Activated CD8-positive, alpha-beta memory T cell treated with anti-CD3 and anti-CD28 coated beads for 1 hour (primary cell): ENCODE measurements at places on chromosomes 12 and 14.

GRCh38 chr14:20976291-20976690, 13.5 kb upstream of the METTL17 start:
- DNase-seq: no peak

DNA sequence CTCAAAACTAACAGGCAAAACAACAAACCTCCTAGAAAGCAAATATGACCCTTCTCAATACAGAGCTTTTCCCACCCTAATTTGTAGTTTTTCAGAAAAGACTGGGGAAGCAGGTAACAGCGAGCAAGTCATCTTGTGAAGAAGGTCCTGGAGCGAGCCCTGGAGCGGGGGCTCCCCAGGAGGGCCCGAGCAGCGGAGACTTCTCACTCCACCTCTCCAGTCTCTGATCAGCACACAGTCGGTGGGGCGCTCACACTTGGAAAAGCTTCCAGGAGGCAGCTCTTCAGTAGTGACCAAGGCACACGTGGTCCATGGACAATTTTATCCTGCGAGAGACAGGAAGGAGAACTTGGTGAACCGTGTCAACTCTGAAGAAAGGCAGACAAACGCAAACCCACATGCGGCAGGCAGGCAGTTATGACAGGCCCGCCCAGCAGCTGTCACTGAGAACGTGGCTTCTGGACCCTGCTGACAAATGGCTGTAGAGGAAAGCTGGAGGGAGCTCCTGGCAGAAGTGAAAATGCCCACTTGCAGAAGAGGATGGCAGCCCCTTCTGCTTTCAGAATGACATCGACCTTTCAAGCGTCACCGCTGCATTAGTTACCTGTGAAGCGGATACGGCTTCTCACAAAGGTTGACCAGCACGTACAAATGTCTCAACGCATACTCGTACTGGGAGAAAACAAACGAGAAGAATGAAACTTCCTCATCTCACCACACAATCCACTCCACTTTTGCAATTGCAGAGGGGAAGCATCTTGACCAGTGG, 44.2 kb downstream of the LGMN start:
- DNase-seq: no peak

GRCh38 chr14:104866451-104867370, 1.6 kb downstream of the CEP170B start:
- DNase-seq: no peak

- DNase-seq: no peak
Measured at GRCh38 chr14:96307434-96307833, 51.4 kb downstream of the BDKRB1 start.

GRCh38 chr12:114344831-114345230, 61.1 kb downstream of the TBX5 start:
- no peak for DNase-seq

- DNase-seq: no peak
Measured at GRCh38 chr12:113081873-113082272, 25.3 kb downstream of the DTX1 start.

- no peak for DNase-seq
Measured at GRCh38 chr14:36068777-36069534, 107.6 kb downstream of the PTCSC3 start.

- peak; percentile 73 for DNase-seq
Measured at GRCh38 chr12:109154451-109155438, 38.4 kb downstream of the ACACB start.

GRCh38 chr14:97902630-97903029, 1105.4 kb downstream of the VRK1 start:
- no peak for DNase-seq

GRCh38 chr12:56229082-56229481, 769 bp upstream of the SLC39A5 start:
- DNase-seq: no peak

- no peak for DNase-seq
Measured at GRCh38 chr12:19144985-19145384, 15.5 kb downstream of the PLEKHA5 start.

DNA sequence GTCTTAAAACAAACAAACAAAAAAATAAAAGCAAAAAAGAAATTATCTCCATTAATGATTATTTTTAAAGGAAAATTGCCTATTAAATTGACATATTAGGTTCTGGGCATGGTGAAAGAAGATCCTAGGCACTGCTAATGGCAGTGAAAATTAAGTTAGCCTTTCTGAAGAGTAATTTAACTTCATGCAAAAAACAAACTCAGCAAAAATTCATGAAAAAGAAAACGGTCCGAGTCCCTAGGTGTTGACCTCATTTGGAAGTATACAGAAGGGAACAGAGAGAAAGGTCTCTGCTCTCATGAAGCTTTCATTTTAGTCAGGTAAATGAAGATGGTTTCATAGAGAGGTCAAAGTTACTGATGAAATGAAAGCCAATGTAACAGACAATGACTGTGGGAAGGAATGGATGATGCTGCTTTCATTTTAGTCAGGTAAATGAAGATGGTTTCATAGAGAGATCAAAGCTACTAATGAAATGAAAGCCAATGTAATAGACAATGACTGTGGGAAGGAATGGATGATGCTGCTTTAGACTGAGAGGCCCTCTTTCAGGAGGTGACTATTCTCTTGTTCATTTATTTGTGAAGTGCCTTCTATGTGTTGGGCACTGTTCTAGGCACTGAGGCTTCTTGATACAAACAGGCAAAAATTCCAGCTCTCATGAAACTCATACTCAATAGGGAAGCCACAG, 50.1 kb downstream of the OVCH1 start:
- DNase-seq: no peak

- DNase-seq: no peak
Measured at GRCh38 chr12:52821826-52822660, 8.1 kb upstream of the KRT4 start.

DNA sequence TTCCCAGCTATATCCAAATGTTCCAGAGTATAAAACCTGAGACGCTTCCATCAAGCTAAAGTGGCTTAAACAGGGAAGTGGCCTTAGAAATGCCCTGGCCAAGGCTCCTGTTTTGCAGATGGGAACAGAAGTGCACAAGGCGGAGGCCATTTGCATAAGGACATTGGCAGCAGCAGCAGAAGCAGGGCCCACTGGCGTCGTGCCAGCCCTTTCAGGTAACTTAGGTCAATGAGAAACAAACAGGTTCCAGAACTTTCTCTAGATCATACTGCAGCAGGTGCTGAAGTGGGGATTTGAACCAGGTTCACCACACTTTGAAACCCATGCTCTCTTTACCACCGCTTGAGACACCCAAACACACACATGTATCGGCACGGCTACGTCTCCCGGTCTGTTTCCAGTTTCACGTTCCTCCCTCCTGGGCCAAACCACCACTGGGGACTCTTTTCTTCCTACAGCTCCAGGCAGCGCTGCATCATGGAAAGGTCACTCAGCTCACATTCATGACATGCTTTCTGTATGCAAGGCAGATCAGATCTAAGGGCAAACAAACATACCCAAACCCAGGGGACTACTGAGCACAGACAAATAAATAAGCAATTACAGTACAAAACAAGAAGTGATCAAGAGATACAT, 46.0 kb upstream of the PLEKHG6 start:
- DNase-seq: no peak

GRCh38 chr12:52615912-52616311, 2.4 kb downstream of the KRT73 start:
- DNase-seq: no peak

DNA sequence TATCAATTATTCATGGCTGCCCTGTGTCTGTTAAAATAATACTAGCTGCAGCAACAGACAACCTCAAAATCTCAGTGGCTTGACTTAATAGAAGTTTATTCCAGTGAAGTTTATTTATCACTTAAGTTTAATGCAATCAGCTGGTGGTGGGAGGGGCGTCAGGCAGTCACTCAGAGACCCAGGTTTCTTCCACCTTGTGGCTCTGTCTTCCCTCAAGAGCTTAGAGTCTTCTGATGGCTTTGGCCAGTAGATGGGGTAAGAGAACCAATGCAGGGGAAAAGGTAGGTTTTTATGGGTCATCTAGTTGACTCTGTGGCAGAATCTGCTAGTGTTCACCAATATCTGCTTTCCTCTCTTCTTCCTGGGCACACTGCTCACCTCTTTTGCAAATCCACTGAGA, 668.9 kb downstream of the AACS start:
- DNase-seq: no peak

- no peak for DNase-seq
Measured at GRCh38 chr12:27396216-27396815, 50.2 kb upstream of the SMCO2 start.

DNA sequence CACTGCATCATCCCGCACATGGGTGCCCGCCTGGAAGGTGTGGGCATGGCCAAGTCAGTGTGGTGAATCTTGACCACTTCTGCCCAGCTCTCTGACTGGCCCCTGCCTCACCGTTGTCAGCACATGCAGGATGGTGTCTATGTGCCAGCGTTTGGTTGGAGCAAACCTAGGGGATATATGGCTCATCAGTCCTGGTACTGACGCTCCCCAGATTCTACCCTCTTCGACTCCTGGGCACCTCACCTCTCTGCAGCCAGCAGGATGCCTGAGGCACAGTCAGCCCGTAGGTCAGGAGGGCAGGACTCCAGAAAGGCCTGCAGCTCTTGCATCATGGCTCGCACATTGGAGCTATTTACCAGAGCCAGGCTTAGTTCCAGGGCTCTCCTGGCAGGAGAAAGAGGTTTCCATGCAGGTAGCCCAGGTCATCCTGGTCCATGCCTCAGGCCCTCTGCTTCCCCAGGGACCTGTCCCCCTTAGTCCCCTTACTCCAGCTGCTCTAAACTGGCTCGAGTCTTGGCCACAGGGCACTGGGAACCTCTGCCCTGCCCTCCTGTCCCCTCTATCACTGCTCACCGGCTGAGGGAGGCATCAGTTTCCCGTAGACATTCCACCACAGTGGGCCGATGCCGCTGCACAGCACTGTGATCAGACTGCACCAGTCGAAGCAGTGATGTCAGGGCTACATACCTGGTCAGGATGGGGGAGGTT, 4.0 kb downstream of the AP1G2 start:
- DNase-seq: no peak

- DNase-seq: no peak
Measured at GRCh38 chr14:72830786-72831594, 62.9 kb downstream of the DPF3 start.

DNA sequence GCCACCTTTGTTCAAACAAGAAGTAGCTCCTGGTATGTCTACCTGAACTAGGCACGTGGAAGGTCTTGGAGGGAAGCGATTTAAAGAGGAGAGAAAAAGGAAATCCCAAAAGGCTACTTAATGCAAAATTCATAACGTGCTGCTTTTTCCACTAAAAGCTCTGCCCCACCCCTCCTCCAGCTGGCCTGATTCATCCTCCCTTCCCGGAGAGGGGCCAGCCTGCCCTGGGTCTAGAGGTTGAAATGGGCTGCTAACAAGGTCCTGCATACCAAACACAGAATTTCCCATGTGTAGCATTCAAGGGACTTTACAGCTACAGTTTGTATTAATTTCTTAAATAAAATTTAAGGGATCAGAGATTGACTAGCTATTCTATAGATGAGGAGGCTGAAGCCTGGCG, 83.2 kb downstream of the KNTC1 start:
- no peak for DNase-seq

DNA sequence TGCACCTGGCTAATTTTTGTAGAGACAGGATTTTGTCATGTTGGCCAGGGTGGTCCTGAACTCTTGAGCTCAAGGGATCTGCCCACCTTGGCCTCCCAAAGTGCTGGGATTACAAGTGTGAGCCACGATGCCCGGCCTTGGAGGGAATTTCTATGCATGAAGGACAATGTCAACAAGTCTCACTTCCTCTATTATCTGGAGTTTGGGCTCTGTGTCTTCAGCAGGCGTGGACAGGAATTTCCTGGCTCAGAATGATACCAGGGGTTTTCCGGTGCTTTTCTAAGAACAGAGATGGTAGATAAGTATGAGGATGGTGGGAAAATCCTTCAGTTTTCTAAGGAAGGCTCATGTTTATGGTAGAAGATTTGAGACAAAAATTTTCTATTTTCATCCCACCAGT, 75.0 kb upstream of the CCDC60 start:
- DNase-seq: no peak

- no peak for DNase-seq
Measured at GRCh38 chr14:34920339-34920738, 45.2 kb upstream of the BAZ1A start.

DNA sequence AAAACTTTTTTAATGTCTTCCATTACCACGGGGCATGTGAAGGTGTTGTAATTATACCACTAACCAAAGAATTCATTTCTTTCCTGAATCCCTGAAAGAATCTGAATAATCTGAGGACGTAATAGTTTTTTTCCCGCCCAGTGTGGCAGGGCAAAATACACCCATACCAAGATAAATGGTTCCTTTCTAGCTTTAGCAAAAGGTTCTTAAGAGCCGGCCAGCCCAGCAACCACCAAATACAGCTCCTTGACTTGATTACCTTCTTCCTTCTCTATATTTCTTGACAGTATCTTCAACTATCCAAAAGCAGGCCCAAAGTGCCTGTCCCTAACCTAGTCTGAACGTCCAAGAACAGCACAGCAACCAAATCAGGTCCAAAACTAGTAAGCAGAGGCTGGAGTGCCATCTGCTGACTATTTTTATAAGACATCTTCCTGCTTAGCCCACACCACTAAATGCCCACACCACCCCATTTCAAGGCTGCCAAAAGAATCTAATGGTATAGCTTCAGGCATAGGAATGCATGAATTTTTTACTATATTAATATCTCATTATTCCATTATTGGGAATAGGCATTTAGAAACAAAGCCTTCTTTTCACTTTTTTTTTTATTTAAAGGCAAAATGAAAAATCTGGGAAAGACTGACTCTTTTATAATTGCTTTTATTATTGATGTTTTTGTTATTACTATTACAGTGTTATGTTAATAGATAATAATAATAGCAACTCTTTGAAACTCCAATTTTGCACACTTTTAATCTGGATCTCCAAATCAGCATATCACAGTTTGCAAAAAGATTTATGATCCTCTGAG, 524.4 kb downstream of the MED13L start:
- DNase-seq: no peak

DNA sequence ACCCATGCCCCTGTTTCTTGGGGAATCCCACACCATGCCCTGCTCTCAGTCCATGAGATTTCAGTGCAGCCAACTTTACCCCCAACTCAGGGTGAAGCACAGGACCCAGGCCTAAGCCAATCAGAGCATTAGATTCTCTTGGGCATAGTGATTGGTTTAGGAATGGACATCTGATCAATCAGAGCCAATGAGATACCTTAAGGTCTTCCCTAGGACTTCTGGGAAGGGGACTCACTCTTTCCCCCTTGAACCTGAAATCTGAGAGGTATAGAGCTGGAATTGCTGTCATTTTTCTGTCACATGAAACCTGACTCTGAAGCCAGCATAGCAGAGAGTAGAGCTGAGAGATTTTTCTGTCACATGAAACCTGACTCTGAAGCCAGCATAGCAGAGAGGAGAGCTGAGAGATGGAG, 127.1 kb downstream of the ZFP36L1 start:
- no peak for DNase-seq

GRCh38 chr12:69211160-69211559, 28.2 kb upstream of the CPSF6 start:
- no peak for DNase-seq

DNA sequence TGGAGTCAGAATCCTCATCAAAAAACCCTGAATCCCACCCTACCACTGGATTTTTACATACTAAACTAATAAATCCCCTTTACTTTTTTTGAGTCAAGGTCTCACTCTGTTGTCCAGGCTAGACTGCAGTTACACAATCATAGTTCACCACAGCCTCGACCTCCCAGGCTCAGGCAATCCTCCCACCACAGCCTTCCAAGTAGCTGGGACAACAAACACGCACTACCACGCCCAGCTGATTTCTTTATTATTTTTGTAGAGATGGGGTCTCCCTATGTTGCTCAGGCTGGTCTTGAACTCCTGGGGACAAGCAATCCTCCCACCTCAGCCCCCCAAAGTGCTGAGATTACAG, 24.3 kb downstream of the SPTSSA start:
- DNase-seq: no peak
